ENCODE measurements at places on chromosomes 2 and 18.

DNA sequence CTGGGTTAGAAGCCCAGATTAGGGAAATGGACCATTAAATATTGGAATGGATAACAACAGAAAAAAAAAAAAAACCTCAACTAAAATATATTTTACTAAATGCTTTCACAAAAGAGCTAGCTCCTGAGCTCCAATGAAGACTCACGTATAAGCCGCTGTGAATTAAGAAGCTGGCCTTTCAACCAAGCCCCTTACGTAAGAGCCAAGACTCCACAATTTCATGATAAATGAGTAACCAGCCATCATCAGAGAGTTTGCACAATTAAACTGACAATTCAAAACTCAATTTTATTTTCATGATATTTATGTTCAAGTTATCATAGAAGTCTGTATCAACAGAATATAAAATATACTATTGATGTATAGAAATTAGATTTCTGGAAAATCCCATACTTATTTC, 70.7 kb upstream of the HNRNPA3 start:
- DNase-seq: no peak

DNA sequence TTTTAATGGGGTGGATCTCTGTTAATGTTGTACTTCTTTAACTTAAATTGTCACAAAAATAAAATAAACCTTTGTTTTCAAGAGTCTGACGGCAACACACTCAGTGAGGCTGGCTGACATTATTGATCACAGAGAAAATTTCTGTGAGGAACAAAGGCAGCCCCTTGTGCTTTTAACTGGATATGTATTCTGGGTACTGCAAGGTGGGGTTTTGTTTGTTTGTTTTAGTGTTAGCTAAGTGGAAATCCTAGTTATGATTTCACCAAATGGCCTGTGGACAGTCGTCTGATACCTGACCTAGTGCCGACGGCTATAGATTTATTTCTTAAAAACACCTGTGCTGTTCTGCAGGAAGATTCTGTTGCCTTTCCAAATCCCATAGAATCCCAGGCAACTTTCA, 1329.5 kb upstream of the ZEB2 start:
- DNase-seq: no peak

GRCh38 chr2:36569267-36569856, 28.6 kb downstream of the FEZ2 start:
- no peak for DNase-seq

- no peak for DNase-seq
Measured at GRCh38 chr2:84539729-84540128, 23.4 kb downstream of the DNAH6 start.

GRCh38 chr2:165470361-165470760, 863 bp downstream of the CSRNP3 start:
- DNase-seq: no peak

- no peak for DNase-seq
Measured at GRCh38 chr2:3040496-3041140, 337.0 kb downstream of the EIPR1 start.

DNA sequence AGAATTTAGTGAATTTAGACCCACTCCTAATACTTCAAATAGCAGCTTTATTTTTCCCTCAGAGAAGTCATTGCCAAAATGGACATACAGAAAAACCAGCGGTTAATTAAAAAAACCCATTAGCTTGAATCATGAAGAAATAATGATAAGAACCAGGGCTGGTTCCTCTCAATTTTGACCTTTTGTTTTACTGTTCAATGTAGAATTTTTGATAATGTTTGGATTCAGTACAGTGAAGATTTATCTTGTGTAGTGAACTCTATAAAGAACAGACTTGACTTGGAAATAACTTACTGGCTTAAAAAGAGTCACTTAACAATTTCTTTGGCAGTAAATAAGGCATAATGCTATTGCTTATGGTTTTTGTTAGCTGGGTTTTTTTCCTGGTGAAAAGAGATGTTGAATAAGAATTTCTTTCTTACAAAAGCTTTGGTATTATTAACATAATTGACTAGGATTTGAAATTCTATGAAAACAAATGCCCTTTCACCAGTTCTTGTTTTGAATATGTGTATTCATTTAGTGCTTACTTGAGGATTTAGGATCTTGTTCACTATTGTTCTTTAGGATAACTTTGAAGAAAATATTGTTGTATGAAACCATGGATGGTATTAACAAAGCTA, 73.4 kb upstream of the ITPRID2 start:
- DNase-seq: no peak

DNA sequence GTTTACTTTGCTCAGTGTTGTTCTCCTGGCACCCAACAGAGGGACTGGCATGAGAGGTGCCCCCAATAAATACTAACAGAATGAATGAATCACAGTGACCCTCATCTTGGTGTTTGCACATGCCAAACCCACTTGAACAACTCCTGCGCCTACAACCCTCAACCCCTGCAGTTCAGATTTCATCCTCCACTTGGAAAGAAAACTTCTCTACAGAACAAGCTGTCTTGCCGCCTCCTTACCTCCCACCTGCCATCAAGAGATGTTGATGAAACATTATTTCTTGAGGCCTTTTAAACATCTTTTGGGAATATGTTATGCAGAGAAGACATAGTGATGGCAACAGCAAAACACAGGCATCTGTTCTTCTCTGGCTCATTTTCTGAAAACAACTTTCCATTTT, 216.0 kb upstream of the SH3BP4 start:
- no peak for DNase-seq

GRCh38 chr2:98538280-98539041, 69.9 kb downstream of the COA5 start:
- no peak for DNase-seq

GRCh38 chr2:17576802-17577201, 36.3 kb downstream of the VSNL1 start:
- DNase-seq: no peak

GRCh38 chr2:160415991-160416390, 77.6 kb downstream of the RBMS1 start:
- DNase-seq: no peak

- DNase-seq: no peak
Measured at GRCh38 chr18:26133652-26134051, at the start of gene PSMA8. TSS of gene PSMA8 (plus strand) at chr18:26133869. CDS start at chr18:26133966, 97 bp downstream.

DNA sequence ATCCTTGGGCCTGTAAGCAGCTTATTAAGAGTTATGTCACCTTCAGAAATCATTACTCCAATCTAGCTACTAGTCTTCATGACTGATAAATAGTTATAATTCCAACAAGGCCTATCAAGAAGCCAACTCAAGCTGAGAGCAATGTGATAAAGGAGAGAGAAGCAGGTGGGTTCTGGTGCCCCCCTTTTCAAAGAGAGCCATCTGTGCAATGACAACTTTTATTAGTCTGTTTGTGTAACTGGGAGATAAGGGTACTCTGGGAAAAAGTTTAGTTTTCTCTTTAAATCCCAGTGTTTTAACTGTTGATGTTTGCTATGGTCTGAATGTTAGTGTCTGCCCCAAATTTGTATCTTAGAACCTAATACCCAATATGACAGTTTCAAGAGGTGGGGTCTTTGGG, 60.6 kb downstream of the CCDC93 start:
- no peak for DNase-seq

- DNase-seq: no peak
Measured at GRCh38 chr18:61931654-61932379, 39.0 kb upstream of the RNF152 start.

GRCh38 chr18:31574359-31574758, 17.3 kb upstream of the TTR start:
- DNase-seq: no peak

DNA sequence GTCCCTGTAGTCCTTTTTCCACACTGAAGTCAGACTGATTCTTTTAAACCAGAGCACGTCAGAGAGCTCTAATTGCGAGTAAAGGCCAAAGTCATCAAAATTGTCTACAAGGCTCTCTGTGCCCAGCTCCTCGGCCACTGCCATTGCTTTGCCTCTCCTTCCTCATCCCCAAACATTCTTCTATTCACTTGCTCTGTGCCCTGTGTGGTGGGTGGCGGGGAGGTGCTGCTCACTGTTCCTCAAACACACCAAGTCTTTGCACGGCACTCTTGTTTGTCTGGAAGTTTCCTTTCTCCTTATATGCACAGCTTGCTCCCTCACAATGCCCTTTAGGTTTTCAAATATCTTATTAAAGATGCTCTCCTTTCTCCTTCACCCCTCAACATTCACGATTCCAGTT, 100.1 kb upstream of the FSHR start:
- no peak for DNase-seq

GRCh38 chr18:49061991-49062831, 111.4 kb upstream of the SMAD7 start:
- DNase-seq: no peak

- no peak for DNase-seq
Measured at GRCh38 chr2:205259121-205259520, 423.2 kb upstream of the NRP2 start.

- no peak for DNase-seq
Measured at GRCh38 chr2:163591461-163591860, 144.3 kb downstream of the FIGN start.

DNA sequence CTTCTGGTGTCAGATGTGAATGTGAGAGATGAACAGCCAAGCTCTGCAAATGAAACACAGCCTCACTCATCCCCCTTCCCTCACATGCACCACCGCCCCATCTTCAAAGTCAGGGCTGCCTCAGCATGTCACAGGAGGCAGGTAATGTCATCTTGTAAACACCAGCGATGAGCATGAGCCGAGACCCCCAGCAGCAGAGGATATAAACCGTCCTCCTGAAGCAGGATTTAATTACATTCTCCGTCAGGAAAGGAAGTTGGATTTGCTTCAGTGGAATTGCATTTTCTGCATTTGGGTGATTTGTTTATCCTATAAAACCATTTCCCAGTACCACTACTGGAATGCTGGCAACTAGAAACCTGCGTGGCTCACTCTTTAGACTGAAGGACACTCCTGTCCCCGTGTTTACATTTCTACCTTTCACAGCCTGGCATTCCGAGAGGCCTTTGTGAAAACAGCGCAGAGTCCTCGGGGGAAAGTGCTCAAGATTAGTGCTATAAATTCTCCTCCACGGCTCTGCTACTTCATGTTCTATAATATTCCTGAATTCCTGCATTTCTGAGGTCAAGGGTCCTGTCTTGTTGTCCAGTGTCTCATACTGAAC, 619.2 kb downstream of the IRS1 start:
- no peak for DNase-seq

- DNase-seq: no peak
Measured at GRCh38 chr2:48728295-48728694, 27.2 kb downstream of the LHCGR start.

- no peak for DNase-seq
Measured at GRCh38 chr2:58435246-58435645, 194.1 kb upstream of the FANCL start.

DNA sequence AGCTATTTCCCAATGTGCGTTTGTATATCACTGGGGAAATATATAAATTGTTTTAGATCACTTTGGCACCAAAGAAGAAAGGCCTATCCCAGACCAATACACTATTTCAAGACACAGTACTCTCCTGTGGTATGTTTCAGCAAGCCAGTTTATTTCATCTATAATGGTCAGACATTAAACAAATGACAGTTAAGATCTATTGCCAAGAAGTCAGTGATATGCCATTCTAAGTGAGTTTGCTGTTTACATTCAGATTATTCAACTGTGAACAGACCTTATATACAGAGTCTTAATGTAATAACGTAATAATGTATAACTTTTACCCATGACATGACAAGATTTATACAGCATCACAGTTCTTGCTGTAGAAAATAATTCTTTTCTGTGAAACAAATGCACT, 352.7 kb downstream of the CDH7 start:
- no peak for DNase-seq

DNA sequence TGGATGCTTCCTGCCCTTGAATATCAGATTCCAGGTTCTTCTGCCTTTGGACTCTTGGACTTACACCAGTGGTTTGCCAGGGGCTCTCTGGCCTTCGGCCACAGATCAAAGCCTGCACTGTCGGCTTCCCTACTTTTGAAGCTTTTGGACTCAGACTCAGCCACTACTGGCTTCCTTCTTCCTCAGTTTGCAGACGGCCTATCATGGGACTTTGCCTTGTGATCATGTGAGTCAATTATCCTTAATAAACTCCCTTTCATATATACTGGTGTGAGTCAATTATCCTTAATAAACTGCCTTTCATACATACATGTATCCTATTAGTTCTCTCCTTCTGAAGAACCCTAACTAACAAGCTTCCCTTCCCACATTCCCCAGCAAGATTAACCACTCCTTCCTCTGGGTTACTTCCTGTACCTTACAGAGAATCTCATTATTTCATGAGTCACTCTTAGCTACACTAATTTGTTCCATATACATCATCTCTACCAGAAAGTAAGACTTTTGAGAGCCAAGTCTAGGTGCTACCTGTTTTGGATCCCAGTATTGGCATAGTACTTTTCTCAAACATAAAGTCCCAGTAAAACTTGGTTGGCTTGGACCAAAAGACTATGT, 31.3 kb upstream of the LRATD1 start:
- no peak for DNase-seq

DNA sequence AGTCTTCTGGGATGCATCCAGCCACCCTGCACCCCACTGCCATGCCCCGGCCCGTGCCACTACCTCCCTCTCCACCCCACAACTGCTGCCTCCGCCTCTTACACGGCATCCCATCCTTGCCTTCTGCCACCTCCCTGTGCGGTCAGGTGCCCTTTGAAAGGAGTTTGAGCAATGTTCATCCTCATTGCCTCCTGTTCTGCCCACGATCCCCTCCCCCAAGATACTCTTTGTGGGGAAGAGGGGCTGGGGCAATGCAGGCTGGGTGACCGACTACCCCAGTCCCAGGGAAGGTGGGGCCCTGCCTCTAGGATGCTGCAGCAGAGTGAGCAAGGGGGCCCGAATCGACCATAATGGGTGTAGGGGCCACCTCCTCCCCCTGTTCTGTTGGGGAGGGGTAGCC, 8.4 kb downstream of the MFSD2B start:
- DNase-seq: no peak

- no peak for DNase-seq
Measured at GRCh38 chr2:181787310-181788048, 104.1 kb upstream of the ITPRID2 start.

GRCh38 chr18:50624981-50625380, 65.1 kb downstream of the MAPK4 start:
- DNase-seq: no peak

GRCh38 chr2:230358305-230358704, 31.3 kb downstream of the SP140L start:
- no peak for DNase-seq

- no peak for DNase-seq
Measured at GRCh38 chr2:111105926-111106325, 14.8 kb upstream of the BCL2L11 start.

Measured in activated naive CD8-positive, alpha-beta T cell treated with anti-CD3 and anti-CD28 coated beads, Interleukin-2, amount 50 U/mL, for 16 hours (primary cell).